ENCODE measurements at places on chromosomes 6 and 20.

- no peak for DNase-seq
Observed at GRCh38 chr6:67757465-67758033, 877.5 kb upstream of the ADGRB3 start.

DNA sequence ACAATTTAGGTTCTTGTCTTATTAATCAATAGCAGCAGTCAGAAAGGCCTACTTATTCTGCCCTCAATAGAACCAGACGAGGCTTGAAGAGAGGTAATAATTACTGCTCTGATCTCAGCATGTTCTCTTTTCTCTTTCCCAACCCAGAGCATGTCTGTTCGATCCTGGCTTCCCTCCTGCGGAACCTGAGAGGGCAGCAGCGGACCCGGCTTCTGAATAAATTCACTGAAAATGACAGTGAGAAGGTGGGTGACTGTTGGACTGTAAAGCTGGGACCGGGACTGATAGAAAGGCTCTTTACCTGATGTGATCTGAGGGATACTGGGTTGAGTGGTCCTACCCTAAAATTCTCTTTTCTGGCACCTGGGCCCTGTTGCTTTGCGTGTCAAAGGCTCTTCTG is 63.0 kb upstream of the VSTM2L start:
- DNase-seq: no peak

GRCh38 chr20:3712279-3712873 is at the start of gene SIGLEC1:
SIGLEC1 (minus strand) TSS chr20:3712600; CDS start chr20:3707128, 5,472 bp downstream.
- DNase-seq: no peak

- DNase-seq: no peak
Observed at GRCh38 chr6:161009991-161010390, 18.4 kb downstream of the MAP3K4 start.

GRCh38 chr6:165941786-165942185 is 225.9 kb downstream of the TBXT start:
- DNase-seq: no peak

- DNase-seq: peak; percentile 8
Observed at GRCh38 chr6:41463062-41463930, 82.9 kb upstream of the FOXP4 start.

- no peak for DNase-seq
Observed at GRCh38 chr6:155377061-155377460, 62.8 kb upstream of the TFB1M start.

GRCh38 chr20:50788045-50788991 is 6.5 kb upstream of the BCAS4 start:
- DNase-seq: peak; percentile 57

- DNase-seq: no peak
Observed at GRCh38 chr6:134510920-134511319, 193.0 kb upstream of the SGK1 start.

- no peak for DNase-seq
Observed at GRCh38 chr6:156865019-156865629, 87.9 kb downstream of the ARID1B start.

- DNase-seq: no peak
Observed at GRCh38 chr20:835608-836045, 2.1 kb downstream of the FAM110A start.

DNA sequence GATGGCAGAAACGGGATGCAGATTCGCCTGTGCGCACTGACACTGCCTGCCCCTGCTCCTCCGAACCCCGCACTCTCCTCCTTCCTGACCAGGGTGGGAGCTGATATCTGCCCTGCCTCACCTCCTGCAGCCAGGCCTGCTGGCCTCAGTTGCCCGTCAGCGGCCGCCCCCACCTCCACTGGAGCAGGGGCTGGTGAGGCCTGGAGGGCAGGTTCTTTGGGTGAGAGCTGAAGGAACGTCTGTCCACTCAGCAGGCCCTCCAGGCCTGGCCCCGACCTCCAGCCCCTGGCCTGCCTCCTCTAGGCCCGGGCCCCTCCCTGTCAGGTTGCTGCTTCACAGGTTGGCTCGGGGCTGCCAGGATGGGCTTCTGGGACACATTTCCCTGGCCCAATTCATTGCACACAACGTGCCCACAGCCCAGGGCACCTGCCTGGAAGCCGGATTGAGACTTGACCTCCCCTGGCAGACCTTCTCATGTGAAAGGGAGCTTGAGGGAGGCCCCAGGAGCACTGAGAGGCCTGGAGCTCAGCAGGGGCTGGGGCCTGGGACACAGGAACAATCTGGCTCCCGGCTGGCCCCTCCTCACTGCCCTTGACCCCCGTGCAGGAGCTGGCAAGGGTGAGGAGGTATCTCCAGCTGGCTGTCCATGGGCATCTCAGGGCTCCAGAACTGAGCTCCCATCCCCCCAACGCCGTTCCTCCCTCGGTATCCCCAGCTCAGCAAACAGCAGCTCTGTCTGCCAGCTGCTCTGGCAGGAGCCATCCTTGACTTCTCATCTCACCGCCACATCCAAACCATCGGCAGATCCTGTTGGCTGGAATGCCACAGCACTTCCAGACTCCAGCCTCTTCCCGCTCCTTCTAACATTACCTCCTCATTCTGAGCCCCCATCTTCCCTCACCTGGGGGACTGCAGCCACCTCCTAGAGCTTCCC is 39.5 kb downstream of the SPDEF start:
- DNase-seq: no peak

GRCh38 chr6:7183707-7184106 is 75.9 kb downstream of the RREB1 start:
- DNase-seq: no peak

DNA sequence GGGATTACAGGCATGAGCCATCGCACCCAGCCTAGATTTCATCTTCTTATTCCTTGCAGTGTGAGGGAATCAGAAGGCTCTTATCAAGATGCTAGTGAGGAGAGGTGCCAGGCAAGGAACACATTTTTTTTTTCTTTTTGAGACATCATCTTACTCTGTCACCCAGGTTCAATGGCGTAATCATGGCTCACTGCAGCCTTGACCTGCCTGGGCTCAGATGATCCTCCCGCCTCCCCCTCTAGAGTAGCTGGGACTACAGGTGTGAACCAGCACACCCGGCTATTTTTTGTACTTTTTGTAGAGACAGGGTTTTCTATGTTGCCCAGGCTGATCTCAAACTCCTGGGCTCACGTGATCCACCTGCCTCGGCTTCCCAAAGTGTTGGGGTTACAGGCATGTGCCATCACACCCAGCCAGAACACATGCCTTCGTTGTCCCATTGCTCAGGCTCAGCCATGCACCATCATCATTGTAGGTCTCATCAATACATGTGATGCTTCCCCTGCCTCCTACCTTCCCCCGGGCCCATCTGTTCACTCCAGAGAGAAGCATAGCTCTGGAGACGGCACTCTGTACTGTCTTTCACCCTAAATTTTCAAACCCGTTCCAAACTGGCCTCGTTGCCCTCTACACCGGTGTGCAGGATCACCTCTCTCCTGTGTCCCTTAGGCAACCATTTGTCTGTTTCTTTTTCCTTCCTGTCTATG is 10.1 kb downstream of the FLOT1 start:
- DNase-seq: no peak

- DNase-seq: no peak
Observed at GRCh38 chr20:14385176-14385740, 47.8 kb upstream of the FLRT3 start.

DNA sequence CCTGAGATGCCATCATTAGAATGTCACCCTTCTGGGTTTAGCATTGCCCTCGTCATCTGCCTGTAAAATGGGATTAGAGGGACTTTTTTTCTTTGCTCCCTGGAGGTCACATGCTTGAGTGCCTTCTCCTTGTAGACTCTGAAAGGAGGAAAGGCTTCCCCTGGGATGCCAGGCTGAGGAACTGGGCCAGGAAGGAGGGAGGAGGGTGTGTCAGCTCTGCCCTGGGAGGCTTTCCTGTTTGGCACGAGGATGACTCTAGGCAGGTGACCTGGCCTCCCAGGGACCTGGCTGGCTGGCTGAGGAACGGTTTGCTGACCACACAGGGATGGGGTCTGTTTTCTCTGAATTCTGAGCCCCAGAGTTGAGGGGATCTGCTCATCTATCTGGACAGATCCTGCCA is 137.9 kb upstream of the RNF24 start:
- DNase-seq: no peak

GRCh38 chr6:32107406-32107805 is 1.7 kb downstream of the TNXB start:
- DNase-seq: no peak

DNA sequence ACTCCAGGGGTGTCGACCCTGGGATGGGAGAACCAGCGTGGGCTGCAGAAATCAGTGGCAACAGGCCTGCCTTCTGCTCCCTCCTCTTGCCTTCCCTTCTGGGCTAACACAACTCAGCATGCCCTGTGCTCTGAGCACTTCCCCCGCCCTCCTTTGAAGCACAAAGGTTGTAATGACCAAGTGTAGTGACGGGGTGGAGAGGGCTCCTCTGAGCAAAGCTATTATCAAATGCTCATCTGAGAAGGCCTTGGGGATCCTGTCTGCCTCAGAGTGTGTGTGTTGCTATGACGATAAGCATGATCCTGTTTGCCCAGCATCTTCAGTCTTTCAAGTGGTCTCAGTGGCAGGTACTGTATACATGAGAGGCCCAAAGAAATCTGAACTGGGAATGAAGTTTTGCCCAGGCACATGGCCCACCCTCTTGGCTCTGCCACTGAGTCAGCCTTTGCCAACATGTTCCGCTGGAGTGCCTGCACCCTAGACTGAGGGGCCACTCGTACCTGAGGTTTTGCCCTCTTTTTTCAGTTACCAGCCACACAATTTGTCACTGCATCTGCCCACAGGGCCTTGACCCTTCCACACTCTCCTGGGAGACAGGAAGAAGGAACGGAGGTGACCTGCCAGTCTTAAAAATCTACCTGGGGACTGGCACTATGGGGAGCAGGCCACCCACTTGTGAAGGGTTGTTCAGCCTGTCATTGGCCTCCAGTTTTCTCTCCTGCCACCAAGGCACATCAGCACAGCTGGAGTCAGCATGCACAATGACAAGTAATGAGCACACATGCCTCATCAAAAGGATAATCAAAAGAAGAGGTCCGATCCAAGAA is 74.5 kb downstream of the GFOD1 start:
- no peak for DNase-seq

DNA sequence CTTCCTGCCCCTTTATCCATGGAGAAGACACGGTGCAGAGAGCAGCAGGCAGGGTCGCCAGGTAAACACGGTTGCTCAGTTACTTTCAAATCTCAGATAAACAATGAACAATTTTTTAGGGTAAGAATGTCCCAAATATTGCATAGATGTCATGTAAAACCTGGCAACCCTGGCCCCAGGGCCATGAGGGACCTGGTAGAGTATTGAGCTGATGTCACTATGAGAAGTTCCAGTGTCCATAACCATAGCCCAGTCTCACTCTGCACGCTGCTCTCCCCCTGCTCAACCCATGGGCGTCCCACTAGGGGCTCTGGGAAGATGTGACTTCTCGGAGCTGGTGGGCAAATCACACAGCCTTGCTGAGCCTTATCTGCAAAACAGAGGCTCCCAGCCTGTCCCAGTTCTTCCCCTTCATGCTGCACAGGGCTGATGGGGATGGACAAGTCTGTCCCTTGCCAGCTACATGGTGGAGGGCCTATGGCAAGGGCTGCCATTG is 71.3 kb upstream of the TOP1 start:
- DNase-seq: no peak

- DNase-seq: no peak
Observed at GRCh38 chr6:98560418-98560817, 274.0 kb upstream of the POU3F2 start.

GRCh38 chr6:106629103-106629858 is at the start of the genes QRSL1 and RTN4IP1:
QRSL1 (plus strand) TSS chr6:106629578; CDS start chr6:106629682, 104 bp downstream.
RTN4IP1 (minus strand) TSS chr6:106629498; CDS start chr6:106629021, 477 bp downstream.
- peak; percentile 95 for DNase-seq

- DNase-seq: no peak
Observed at GRCh38 chr6:127301199-127301700, 34.6 kb downstream of the RNF146 start.

DNA sequence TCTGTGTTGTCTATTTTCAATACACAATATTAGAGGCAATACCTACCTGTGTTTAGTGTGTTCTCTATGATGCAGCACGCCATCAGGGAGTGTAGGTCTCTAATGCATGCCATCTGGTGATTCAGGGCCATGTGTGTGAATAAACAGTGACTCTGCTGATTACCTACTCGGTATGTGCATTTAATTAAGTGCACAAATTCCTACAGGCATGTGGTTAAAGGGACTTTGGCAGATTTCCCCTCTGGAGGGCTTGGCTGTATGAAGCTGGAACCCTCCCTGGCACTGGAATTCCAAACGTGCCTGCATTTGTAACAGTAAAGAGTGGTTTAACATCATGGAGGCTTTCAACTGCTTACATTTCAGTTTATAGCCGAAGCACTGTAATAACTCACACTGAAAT is 401.5 kb upstream of the SASH1 start:
- no peak for DNase-seq
